ENCODE measurements at places on chromosomes 5 and 9.

DNA sequence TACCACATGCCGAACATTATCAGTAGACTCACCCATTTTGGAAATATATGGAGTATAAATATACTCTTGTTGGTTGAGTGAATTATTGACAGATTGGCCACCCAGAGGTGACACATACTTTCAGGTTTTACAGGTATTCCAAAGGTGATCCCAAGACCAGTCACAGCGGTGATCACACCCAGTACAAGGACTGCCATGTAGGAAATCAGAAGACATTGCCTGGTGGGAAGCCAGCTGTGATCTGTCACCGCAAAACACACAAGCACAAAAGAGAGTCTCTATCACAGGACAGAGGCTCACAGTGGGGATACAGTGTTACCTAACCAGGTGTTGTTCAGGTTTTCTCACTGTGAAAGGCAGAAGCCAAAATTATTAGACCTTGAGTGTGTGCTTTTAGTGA, 15.8 kb downstream of the BTF3 start:
- no peak for DNase-seq

GRCh38 chr5:74919487-74919886, 53.3 kb upstream of the FAM169A start:
- DNase-seq = peak; percentile 7

GRCh38 chr9:110476251-110476650, 103.3 kb downstream of the SVEP1 start:
- no peak for DNase-seq

DNA sequence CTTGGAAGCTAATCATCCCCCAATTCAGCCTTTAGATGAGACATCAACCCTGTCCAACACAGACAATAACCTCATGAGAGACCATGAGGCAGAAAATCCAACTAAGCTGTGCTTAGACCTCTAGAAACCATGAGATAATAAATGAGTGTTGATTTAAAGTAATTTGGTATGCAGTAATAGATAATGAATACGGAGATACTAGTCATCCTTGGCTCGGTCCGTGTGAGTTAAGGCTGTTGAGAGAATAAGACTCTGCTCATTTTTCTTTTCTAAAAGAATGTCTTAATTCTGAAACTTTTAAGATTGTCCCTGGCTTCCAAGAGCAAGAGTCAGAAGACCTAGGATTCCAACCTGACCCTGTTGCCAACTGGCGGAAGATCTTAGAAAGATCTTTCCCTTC, 6.1 kb downstream of the TNC start:
- no peak for DNase-seq

GRCh38 chr9:132986114-132986513, 7.6 kb downstream of the GFI1B start:
- DNase-seq = no peak

GRCh38 chr5:36079200-36079781, 12.6 kb upstream of the UGT3A2 start:
- DNase-seq = peak; percentile 15

All from GM18507 (cell line).